Mammary epithelial cell (primary cell): ENCODE measurements at places on chromosomes 5 and 9. TPM values are rescaled to one million over a fixed set of nuclear protein-coding genes. Genes with fewer than 3 reads are reported as not detected.
A peak's percentile ranks its signal among the peaks of the same experiment; 100 is the strongest.

GDA gene
- 0.08 TPM in 1 of 2 replicates, not detected in the other for total RNA-seq

PCDHA3 gene
- not detected in 2 replicates for total RNA-seq

DNA sequence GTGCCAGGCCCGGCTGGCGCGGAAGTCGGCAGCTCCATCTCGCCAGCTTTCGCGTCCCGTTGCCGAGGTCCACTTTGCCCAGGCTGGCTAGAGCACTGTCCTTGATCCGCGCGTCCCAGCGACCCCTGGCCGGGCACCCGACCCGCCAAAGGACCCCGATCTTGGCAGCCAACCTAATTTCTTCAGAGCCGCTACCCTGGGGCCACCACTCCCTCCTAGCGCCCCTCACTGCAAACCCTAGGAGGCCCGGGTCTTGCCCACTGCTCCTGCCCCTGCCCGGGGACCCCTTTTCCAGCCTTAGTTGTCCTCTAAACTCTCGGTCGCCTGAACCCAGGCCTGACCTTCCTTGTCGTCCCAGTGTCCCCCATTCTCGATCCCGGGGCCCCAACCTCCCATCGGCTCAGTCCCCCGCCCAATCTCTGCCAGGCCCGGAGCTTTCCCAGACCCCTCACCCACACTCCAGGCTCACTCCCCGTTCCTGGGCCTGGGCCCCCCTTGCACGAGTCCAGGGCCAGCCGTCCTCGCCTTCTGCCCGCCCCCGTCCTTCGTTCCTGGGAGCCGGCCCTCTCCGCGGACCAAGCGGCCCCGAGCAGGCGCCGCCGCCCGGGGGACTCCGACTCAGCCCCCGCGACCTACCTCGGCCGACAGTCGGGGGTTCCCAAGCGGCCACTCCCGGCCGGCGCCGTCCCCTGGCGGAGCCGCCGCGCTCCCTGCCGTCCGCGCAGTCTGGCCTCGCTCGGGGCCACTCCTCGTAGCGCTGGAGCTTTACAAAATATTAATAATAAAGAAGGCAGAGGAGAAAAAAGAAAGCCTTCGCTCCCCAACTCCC is 701 bp upstream of the LMX1B start:
- peak; percentile 48 for DNase-seq

DNA sequence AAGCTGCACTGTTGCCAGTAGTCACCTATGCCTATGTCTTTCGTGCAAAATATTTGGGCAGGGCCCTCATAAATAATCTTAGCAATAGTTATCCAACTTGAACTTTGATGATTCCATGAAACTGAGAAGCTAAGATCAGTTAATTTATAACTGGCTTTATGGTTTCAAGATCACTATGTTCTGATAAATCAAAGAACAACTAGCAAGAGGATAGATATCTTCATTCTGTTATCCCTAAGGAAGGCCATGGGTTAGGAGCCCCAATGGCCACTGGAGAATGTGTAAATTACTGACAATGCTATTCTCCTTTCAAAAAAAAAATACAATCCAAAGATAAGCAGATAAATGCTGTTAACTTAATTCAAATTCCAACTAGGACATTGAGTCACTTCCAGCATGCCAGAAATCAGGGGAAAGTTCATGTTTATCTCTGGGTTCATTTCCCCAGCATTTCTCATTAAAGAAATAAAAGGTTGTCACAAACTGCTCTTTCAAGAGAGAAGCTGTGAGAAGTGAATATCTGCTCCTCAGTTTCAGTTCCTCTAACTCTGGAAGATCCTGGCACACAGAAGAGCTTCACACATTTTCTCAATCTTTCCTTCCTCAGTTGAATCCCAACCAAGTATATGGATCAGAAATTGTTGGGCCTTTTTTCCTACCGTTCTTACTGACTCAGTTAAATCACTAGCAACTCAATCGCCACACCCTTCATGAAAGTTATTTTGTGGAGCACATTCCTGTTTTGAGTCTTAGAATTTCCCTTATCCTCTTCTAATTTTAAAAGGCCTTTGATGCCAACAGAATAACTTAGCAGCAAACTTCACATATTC is 59.6 kb upstream of the SLC1A1 start:
- no peak for DNase-seq

- no peak for DNase-seq
Measured at GRCh38 chr9:2420543-2420942, 201.0 kb upstream of the VLDLR start.

DNA sequence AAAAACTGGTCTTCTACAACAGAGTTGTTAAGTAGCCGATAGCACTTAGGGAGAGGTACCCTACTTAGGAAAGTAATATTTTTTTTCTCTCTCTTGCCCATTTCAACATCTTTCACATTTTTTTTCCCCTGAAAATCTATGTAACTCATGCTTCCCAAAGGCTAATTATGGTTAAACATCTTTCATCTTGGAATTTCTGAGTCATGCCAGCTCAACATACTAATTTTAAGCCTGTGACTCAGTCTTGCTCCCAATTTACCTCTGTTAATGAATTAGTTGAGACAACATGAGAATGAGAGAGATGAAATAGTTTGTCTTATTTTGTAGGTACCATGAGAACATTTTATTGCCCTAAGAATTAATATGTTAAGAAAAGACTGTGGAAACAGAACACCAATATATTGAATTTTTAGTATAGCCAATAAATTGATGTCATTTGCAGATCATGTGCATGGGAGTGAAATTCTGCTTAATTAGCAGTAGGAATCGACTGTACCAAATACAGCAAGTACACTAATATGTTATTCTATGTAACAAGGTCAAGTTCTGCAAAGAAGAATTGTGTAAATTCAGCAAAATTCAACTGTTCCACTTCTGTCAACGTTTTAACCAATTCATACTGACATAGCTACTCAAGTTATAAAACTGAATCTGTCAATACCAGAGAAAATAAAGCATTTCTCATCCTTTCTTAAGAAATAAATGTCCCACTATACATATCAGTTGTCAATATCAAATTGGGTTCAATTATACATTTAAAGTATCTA is 550.0 kb downstream of the PTPRD start:
- DNase-seq, result peak; percentile 53

DNA sequence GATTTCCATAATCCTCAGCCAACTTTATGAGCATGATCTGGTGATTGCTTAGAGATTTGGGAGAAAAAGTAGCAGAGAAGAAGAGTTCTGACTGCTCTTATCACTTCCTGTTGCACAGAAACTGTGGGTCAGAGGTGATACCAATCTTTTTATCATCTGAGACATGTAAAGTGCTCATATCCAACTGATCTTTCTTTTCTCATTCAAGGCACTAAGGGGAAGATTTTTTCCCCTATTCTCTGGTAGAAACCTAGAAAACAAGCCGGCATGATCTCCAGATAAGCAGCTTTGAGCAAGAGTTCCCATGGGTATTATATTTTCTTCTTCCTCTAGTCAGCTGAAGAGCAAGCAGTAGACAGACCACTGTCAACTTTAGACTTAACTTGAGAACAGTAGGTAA is 29.0 kb upstream of the GPR150 start:
- no peak for DNase-seq

- DNase-seq, result no peak
Measured at GRCh38 chr9:93287189-93287552, 103.2 kb downstream of the WNK2 start.
